ENCODE measurements at places on chromosomes 7 and 10.

- DNase-seq, result no peak
Observed at GRCh38 chr7:28470344-28470743, 58.0 kb downstream of the CREB5 start.

- no peak for DNase-seq
Observed at GRCh38 chr10:97764519-97764931, 7.3 kb downstream of the SFRP5 start.

DNA sequence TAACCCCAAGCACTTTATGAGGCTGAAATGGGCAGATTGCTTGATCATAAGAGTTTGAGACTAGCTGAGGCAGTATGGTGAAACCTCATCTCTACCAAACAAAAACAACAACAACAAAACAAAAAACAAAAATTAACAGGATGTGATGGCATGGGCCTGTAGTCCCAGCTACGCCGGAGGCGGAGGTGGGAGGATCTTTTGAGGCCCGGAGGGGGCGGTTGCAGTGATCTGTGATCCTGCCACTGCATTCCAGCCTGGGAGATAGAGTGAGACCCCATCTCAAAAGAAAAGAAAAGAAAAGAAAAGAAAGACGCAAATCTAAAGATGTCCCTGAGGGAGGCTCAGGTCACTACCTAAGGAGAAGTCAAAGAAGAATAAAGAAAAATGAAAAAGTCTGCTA lies 35.3 kb upstream of the AGR2 start:
- DNase-seq, result no peak

DNA sequence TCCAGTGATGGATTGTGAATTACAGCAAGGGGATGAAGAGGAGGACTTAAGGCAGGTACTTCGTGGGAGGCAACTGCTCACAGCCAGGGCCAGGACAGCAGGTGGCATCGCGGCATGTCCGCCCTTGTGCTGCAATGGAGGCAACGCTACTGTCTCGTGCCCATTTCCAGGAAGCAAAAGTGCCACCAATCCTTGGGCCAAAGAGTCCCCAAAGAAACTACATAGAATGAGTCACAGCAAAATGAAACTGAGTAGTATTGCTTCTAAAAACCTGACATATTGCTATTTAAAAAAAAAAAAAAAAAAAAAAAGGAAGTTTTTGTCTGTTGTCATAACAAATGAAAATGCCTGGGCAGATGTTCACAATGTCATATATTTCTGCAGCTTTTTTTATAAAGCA lies 46.6 kb downstream of the RSU1 start:
- no peak for DNase-seq

- no peak for DNase-seq
Observed at GRCh38 chr10:110492069-110492822, 5.5 kb upstream of the DUSP5 start.

DNA sequence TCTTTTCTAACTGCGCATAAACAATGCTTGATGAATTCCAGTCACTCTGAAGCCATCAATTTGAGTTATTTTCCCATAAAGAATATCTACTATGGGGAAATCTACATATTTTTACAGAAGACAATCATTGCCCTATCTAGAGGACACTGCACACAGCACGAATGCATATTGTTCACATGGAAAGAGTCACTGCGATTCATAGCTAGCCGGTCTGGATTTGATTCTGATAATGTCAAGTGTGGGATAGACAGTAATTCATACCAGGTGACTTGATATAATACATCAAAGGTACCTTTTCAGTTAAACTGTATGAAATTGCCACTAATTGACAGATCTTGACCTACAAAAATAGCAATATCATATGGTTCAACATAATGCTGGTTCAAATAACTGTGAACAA lies 255.7 kb downstream of the THSD7A start:
- DNase-seq, result no peak

- DNase-seq, result no peak
Observed at GRCh38 chr7:95334447-95334846, 10.1 kb upstream of the PON1 start.

GRCh38 chr10:128221117-128221516 lies 94.9 kb upstream of the MKI67 start:
- no peak for DNase-seq

- no peak for DNase-seq
Observed at GRCh38 chr10:44890696-44891563, 20.2 kb upstream of the TMEM72 start.

GRCh38 chr10:1860351-1860750 lies 123.0 kb upstream of the ADARB2 start:
- DNase-seq, result no peak

DNA sequence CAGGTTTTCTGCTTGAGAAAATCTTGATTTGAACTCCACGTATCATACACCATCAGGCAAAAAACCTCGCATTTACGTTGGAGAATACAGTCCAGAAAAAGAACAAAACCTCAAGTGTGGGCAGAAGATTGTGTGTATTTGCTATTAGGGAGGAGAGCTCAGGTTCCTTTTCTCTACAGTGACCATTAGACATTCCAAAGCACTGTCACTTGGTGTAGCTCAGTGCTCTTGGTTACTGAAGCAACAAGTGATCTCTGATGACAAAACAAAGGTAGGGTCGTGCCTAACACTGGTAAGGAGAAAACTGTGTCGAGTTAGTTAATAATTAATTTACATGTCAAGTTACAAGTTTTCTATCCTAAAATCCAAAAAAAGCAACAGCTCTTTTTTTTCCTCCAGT lies 72.6 kb downstream of the C1GALT1 start:
- DNase-seq, result no peak

DNA sequence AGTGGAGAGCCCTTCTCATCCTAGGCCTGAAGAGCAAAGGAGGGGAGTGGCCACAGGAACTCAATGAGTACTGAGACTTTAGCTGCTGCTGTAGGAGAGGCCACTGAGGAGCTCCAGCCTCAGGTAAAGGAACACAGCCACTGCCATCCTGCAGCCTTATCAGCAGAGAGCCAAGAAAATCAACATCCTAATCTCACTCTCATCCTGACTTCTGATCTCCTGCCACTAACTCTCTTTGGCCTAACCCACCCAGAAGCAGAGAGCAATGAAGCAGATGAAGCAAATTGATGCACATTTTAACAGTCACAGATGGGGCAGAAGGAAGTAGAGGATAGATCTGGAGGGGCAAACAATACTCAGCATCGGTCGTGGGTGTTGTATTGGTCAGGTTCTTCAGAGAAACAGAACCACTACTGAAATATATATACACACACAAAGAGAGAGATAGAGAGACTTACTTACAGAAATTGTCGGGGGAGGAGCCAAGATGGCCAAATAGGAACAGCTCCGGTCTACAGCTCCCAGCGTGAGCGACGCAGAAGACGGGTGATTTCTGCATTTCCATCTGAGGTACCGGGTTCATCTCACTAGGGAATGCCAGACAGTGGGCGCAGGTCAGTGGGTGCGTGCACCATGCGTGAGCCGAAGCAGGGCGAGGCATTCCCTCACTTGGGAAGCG lies 297.6 kb downstream of the MTERF1 start:
- no peak for DNase-seq

- DNase-seq, result no peak
Observed at GRCh38 chr10:34969171-34969570, 121.0 kb downstream of the CUL2 start.

DNA sequence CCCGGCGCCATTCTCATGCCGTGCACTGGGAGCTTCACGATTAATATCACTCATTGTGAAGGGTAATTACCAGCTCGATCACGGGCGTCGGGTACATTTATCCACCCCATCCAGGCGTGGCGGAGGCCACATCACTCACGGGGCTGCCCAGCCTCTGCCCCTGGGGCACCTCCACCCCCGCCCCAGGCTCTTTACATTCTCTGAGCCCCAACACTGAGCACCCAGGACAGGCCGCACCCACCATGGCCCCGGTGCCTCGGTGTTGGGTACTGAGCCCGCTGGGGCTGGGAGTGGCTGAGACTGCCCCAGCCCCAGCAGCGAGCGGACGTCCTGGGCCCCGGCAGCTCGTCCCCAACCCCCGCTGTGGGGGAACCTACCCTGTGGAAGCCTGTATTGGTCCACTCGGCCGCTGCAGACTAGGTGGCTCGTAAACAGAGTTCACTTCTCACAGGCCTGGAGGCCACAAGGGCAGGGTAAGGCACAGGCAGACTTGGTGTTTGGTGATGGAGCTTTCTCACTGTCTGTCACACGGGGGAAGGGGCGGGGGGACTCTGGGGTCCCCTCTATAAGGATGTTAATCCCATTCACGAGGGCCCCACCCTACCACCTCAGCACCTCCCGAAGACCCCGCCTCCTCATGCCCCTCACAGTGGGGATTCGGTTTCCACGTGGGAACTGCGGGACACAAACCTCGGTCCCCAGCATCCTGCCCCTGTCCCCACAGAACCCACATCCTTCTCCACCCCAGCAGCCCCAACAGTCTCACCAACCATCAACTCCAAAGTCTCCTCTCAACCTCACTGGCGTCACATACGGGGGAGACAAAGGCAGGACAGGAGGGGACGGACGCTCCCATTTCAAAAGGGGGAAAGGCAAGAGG lies 184.1 kb downstream of the ELFN1 start:
- no peak for DNase-seq

- no peak for DNase-seq
Observed at GRCh38 chr7:3204526-3204925, 96.5 kb upstream of the SDK1 start.

GRCh38 chr10:45308707-45309106 lies 6.7 kb downstream of the OR13A1 start:
- DNase-seq, result no peak

- DNase-seq, result peak; percentile 57
Observed at GRCh38 chr10:75187961-75188426, 22.6 kb upstream of the VDAC2 start.

DNA sequence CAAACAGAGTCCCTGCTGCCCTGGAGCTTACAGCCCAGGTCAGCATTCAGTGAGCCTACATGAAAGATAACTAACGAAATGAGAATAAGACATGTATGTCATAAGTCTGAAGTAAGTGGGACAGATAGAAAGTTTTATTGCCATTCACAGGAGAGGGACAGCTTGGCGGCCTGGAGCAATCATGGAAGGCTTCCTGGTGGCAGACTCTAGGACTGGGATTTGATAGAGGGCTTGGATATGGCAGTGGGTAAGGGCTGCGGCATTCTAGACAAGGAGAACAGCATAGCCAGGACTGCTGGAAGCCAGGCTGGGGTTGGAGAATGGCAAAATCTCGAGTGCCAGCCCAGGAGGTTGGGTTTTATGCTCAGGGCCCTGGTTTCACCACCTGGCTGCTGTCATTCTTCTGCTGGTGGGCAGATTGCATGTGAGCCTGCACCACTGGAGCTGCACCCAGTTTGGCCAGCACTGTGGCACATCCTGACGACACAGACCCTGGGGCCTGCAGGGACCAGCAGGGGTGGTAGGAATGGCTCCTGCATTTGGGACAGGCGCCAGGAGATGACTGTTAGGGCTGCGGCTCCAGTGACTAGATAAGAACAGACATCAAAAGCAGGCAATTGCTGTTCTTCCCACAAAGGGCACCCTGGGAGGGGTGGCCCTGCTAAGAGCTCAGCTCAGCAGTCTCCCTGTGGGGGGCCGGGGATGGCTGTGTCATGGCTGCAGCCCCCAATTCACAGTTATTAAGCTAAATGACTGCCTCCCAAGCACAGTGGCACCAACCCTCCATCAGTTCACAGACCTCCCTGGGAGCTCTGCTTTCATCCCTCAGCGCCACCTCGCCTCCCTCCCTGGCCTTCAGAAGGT lies 161.1 kb downstream of the RPS24 start:
- DNase-seq, result no peak

- no peak for DNase-seq
Observed at GRCh38 chr10:6617309-6618076, 37.4 kb upstream of the PRKCQ start.

- DNase-seq, result no peak
Observed at GRCh38 chr10:55287346-55287745, 486.3 kb upstream of the PCDH15 start.

DNA sequence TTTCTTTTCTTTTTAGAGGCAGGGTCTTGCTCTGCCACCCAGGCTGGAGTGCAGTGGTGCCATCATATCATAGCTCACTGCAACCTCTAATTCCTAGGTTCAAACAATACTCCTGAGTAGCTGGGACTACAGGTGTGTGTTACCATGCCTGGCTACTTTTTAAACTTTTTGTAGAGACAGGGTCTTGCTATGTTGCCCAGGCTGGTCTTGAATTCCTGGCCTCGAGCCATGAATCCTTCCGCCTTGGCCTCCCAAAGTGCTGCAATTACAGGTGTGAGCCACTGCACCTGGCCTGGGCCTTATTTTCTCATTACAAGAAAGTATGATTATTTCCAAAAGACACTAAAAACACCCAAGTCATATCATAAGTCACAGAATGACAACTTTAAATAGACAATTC lies 106.6 kb downstream of the CDK6 start:
- no peak for DNase-seq

GRCh38 chr10:110629680-110630191 lies 14.4 kb upstream of the RBM20 start:
- no peak for DNase-seq

GRCh38 chr7:134472572-134473244 lies 13.8 kb upstream of the AKR1B1 start:
- DNase-seq, result no peak

DNA sequence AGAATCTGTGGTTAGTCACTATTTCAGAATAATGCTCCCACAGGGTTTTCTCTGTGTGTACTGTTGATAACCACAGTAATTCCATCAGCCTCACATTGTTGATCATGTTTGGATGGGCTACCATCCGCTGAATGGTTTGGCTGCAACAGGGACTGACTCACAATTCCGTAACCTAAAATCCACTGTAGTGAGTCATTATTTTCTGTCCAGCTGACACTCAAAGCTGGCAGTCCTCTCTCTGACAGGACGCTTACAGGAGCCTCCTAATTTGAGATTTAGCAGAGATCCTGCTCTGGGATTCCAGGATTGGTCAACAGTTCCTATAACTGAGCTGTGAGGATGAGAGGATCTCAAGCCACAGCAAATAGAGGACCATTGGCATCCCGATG lies 32.7 kb downstream of the VWA2 start:
- no peak for DNase-seq

DNA sequence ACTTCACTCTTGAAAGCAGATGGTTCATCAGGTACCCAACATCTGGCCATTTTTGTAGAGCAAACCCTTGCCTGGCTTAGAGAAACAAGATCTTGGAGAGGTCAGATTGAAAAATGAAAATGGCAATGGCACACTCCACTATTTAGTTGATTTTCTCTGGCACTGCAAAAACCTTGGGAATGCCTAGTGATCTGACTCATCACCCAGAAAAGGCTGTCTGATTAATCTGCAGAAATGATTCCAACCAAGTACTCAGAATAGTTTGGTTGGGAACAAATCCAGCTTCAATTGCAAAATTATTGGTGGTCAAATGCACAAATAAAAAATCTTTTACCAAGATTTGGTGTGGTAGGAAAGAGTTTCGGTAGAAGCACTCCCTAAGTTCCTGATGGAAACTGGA lies 351.2 kb downstream of the PHTF2 start:
- DNase-seq, result no peak

- DNase-seq, result no peak
Observed at GRCh38 chr7:147569116-147569913, 1021.3 kb upstream of the C7orf33 start.

- DNase-seq, result no peak
Observed at GRCh38 chr10:133405272-133405671, 11.3 kb downstream of the MTG1 start.

Data from stimulated activated CD4-positive, alpha-beta T cell treated with anti-CD3 and anti-CD28 coated beads, Interleukin-2, amount 100 ng/mL, for 24 hours (primary cell).